Tibial artery (tissue), 4 donors: ENCODE measurements at places on chromosomes 5 and 9.

GRCh38 chr5:134583766-134584165 is 48.9 kb downstream of the SAR1B start:
- no peak for DNase-seq

DNA sequence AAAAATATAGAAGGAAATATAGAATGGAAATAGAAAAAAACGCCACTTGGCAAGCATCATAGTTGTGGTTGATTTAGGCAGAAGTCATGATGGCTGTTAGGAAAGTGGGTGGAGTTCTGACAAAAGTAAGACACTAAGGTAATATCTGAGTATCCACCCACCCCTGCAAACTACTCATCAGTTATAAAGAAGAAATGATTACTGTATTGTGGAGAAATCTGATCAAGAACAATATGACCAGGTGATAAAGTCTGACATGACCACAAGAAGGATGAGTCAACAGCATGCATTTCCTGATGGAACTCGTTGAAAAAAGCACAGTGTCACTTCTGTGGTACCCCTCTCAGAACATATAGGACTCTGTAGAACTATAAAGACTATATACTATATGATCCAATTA is 343.4 kb upstream of the PAPPA start:
- DNase-seq: no peak

GRCh38 chr9:101736717-101737116 is 1.7 kb downstream of the GRIN3A start:
- DNase-seq: no peak

DNA sequence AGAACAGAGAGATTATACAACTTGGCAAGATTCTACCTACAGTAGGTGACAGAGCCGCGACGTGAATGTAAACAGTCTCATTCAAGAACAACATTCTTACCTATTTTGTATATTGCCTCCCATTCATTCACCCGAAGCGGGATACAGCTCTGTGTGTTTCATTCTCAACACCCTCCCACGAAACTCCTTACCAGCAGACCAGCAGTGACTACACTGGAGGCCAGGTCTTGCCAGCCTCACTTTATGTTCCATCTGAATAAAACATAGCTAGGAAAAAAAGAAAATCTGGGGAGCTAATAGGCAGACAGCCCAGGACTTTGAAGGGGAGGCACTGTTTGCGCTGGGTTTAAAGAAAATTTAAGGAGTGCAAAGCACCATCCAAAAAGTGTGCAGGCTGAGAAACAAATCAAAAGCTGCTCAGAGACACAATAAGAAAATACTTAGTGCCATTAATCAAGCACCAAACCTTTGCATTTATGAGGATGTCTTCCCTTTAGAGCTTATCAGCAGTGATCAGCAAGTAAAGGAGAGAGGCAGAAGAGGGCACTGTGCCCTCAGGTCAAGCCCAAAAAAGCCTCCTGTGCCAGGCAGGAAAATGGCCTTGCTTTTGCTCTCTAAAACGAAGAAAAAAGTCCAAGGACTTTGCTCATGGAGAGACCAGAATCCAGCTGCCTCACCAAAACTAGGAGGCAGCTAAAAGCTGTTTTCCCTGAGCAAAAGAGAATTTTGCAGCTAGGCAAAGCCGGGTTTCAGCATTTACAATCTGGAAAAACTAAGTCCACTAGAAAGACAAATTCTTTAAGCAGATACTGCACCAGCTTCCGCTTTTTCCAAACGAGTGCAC is 295.1 kb downstream of the BNC2 start:
- no peak for DNase-seq

GRCh38 chr5:73420666-73421065 is 27.9 kb downstream of the FOXD1 start:
- DNase-seq: no peak

- no peak for DNase-seq
These were observed 28.0 kb downstream of the TEX10 start for GRCh38 chr9:100324594-100325200.

DNA sequence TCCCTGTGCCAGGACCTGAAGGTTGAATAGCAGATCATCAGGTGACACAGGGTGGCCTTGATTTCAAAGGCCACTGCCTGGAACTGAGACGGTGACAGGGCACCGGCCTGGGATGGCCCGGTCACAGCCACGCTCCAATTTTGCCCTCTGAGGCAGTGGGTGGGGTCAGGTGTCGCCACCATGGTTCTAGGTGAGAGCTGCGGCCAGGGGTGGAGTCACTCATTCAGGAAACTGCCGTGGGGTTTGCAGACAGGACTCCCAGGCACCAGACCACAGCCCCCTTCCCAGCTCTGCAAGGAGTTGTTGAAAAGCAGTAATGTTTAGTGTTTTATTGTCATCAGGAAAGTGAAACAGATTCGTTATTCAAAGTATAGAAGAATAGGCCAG is 17.3 kb upstream of the RNU6ATAC start:
- peak; percentile 15 for DNase-seq

DNA sequence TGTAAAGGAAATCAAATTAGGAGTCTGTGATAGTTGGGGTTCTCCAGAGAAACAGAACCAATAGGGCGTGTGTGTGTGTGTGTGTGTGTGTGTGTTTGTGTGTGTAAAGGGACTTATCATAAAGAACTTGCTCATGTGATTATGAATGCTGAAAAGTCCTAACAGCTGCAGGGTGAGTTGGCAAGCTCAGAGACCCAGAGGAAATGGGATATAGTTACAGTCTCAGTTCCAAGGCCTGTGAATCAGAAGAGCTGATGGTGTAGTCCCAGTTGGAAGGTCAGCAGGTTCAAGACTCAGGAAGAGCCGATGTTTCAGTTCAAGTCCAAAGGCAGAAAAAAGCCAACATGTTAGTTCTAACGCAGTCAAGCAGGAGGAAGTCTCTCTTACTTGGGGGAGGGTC is 214.2 kb downstream of the ELAVL2 start:
- DNase-seq: no peak

- no peak for DNase-seq
These were observed 11.2 kb downstream of the KLHL9 start for GRCh38 chr9:21324047-21324446.

DNA sequence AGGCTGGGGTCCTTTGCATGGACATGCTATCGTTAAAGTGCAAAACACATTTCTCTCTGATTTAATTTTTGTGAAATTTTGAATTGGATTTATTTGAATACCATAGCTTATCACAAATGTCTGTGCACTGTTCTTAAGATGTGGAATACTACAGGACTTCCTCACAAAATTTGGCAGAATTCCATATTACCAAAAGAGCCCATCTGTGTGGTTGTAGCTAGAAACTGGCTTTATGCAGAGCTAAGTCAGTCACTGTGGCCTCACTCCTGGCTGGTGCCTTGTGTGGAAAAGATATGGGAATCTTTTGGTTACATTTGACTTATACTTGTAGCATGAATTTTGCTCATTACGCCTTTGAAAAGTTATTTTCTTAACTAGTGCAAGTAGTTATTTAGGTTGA is 35.5 kb downstream of the ACO1 start:
- DNase-seq: no peak

DNA sequence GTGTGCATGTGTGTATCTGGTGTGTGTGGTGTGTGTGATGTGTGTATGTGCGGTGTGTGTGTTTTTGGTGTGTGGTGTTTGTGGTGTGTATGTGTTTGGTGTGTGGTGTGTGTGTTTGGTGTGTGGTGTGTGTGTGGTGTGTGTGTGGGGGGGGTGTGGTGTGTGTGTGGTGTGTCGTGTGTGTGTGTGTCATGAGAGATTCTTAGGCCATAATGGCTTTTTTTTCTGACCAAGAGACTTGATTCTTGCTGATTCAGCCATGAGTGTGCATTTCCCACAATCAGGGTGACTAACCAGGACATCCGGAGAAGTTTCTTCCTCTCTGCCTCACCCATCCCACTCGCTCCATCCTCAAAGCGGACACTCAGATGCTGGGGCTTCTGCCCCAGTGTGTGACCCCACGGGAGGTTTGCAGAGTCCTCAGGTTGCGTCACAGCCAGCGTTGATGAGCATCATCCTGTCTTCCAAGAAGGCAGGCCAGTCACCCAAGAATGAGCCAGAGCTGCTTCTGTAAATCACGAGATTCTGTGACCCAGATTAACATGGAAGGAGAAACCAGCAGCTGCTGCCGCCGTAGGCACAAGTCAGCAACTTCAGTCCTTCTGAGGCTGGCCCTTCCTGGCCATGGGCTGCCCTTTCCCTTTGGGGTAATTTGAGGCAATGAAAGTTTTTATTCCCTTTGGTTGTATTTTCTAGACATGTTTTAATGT is 12.5 kb upstream of the CTSL start:
- DNase-seq: peak; percentile 94

DNA sequence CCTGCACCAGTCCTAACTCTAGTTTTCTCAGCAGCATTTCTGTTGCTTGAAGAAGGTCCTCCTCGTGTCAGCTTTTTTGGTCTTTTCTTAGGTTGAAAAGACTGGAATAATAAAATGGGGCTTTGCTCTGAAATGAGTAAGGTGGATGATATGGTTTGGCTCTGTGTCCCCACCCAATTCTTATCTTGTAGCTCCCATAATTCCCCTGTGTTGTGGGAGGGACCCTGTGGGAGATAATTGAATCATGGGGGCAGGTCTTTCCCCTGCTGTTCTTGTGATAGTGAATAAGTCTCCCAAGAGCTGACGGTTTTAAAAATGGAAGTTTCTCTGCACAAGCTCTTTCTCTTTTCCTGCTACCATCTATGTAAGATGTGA is 53.6 kb downstream of the LIX1 start:
- no peak for DNase-seq

- no peak for DNase-seq
These were observed 605.8 kb upstream of the PTGER4 start for GRCh38 chr5:40073927-40074326.

GRCh38 chr5:11684607-11685006 is 219.6 kb downstream of the CTNND2 start:
- no peak for DNase-seq

DNA sequence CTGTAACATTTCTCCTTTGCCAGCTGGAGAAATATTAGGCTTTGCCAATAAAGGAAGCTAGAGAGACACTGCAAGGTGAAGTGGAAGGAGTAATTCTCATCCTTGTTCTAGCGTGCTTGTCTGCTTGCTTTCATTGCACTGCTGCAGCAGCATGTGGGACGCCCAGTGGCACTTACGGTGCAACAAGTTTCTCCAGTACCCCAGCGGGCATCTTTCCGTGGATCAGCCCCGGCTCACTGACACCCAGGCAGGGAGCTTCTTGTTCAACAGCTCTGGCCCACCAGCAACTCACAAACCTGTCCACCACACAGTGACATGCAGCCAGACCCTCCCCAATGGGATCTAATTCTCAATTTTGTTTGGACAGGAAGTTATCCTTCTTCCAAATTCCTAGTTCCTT is 233.2 kb downstream of the GLIS3 start:
- DNase-seq: no peak

- no peak for DNase-seq
These were observed 579.2 kb upstream of the ZNF608 start for GRCh38 chr5:125325488-125326149.

DNA sequence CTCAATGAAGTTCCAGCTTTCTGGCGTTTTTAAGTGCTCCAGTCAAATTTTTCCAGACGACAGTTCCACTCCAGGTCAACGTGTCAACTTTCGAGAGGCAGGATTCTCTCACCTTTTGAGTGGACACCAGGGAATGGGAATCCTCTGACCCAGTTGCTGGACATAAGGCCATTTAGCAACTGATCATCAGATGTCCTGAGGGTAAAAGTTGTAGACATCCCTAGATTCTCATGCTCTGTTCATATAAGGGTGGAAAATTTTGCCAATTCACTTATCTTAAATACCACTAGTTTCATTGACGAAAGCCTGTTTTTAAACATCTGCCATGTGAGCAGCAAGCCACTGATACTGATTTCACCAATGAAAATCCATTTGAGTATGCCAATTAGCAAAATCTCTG is 275.5 kb downstream of the MAST4 start:
- no peak for DNase-seq

- DNase-seq: no peak
These were observed 402.4 kb upstream of the PTGER4 start for GRCh38 chr5:40277161-40277906.

GRCh38 chr9:99866398-99866797 is 40.1 kb upstream of the STX17 start:
- DNase-seq: no peak

GRCh38 chr9:120383999-120384924 is 195.7 kb downstream of the CDK5RAP2 start:
- peak; percentile 78 for DNase-seq
